ENCODE measurements at places on chromosomes 7 and 10. TPM values are rescaled to one million over a fixed set of nuclear protein-coding genes. Genes with fewer than 3 reads are reported as not detected.
A peak's percentile ranks its signal among the peaks of the same experiment; 100 is the strongest.

DNA sequence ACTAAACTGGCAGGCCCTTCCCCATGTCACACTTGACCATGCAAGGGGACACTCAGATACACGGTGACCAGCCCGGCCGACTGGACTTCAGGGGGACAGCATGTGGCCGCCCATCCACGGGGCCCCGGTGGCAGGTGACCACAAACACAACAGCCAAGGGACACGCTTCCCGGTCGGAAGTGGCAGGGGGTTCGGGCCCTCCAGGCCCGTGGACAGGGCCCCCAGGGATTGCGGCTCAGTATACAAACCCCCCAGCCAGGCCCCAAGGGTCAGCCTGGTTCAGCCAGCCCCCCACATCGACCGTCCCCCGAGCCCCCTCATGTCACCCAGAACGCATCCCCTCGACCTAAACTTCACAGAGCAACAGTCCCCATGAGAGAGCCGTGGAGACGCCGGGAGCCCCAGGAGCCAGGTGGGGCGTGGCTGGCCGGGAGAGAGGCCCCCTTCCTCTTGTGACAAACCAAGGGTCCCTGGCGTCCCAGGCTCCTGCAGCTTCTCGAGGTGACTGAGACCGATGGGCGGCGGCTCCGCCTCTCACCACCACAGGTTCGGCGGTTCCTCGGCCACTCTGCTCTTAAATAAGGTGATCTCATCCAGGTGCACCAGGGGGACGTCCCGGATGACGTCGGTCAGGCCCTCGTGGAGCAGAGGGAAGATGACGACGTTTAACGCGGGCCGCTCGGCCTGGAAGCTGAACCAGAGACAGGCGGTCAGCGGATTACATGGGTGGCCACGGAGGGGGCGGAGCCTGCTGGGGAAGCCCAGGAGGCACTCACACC is 57.8 kb upstream of the TNRC18 start:
- peaks cover 4% of the 10 kb centered on the region for H3K4me1 ChIP-seq
- H3K27me3 ChIP-seq: no peaks in the 10 kb centered on the region
- no peak overlapping the region for H3K27ac ChIP-seq
- no peak for DNase-seq

- H3K27ac ChIP-seq: no peak overlapping the region
- H3K4me3 ChIP-seq: no peak overlapping the region
These were observed 296.6 kb upstream of the ETV1 start for GRCh38 chr7:14286036-14286435.

DNA sequence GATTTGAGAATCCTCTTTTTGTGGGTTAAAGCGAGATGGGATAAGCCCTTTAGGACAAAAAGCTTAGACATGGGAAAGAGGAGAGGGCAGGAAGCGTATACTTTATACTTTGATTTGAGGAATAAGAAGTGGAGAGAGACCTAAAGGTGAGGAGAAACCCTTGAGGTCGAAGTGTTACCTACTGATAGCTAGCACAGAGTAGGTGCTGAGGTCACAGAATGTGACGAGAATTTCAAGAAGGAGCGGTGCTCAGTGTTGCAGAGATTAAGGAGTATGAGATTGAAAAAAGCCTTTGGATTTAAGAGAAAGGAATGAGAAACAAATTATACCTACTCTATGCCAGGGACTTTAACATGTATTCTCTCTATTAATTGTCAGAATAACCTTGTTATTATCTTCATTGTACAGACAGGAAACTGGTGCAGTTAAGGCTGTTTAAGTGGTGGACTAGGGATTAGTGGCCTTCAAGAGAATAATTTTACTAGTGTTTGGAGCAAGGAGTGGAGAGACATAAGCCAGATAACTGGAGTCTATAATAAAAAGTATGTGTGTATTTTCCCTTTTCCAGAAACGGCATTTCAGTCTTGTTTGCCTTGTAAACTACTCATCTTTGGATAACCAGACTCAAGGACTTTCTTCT is 8.8 kb downstream of the CAPZA2 start:
- H3K4me1 ChIP-seq: peaks cover 7% of the 10 kb centered on the region
- H3K36me3 ChIP-seq: peaks cover 8% of the 10 kb centered on the region
- H3K4me3 ChIP-seq: no peak overlapping the region
- peak overlapping the region; percentile 9 for H3K27ac ChIP-seq
- H3K27me3 ChIP-seq: no peaks in the 10 kb centered on the region
- DNase-seq: no peak

DNA sequence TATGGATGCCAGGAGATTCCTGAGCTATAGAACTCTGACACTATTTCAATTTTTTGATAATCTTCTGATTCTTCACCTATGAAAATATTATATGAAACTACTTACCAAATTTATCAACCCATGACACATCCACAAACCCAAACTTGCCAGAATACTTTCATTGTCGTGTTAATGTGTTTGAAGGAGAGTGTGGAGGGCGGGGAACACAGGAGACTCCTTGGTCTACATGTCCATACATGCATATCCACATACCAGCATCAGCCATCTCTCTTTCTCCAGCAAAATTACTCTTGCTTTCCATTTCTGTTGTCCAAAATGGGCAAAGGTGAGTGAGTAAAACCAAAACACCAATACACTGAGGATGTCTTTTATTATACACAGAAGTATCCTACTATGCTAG is 23.5 kb upstream of the BPGM start:
- no peak overlapping the region for H3K27ac ChIP-seq
- H3K4me1 ChIP-seq: no peaks in the 10 kb centered on the region

The GATA3 gene
- 2.7 TPM for total RNA-seq

- peak; percentile 18 for DNase-seq
- H3K36me3 ChIP-seq: no peaks in the 10 kb centered on the region
- peaks cover 71% of the 10 kb centered on the region for H3K27me3 ChIP-seq
- peaks cover 11% of the 10 kb centered on the region for H3K4me1 ChIP-seq
These were observed 258.0 kb upstream of the SP4 start for GRCh38 chr7:21169667-21170580.

DNA sequence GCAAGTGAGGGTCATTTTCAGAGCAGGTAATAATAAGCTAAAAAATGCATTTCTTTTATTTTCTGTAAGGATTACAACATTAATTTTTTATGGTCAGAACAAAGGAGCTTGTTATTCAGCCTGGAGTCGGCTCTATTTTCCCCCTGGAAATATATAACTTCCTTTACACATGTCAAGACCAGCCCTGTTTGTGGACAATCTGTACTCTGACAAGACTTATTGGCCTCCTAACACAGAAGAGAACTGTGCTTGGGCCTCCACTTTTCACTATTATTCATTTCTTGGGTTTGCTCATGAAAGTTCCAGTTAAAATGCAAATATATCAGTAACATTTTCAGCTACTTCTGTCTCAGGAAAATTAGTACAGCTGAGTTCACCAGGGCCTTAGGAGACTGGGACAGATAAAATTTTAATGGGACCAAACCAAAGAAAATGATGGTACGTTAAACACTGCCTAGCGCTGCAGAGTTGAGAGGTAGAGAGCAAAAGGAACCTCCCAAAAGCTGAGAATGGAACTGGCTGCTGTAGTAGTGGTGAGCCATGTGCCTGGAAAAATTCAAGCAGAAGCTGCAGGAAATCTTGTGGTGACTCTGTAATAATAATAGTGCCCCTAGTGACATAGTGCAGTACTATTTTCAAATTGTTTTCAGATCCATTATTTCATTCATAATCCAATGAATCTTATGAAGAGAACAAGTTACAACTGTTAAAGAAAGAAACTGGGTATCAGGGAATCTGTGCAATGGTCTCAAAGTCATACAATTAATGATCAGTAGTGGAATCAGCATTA is 227.2 kb upstream of the KIAA1217 start:
- no peaks in the 10 kb centered on the region for H3K27me3 ChIP-seq
- no peak overlapping the region for H3K27ac ChIP-seq
- no peak overlapping the region for H3K4me3 ChIP-seq
- DNase-seq: no peak

DNA sequence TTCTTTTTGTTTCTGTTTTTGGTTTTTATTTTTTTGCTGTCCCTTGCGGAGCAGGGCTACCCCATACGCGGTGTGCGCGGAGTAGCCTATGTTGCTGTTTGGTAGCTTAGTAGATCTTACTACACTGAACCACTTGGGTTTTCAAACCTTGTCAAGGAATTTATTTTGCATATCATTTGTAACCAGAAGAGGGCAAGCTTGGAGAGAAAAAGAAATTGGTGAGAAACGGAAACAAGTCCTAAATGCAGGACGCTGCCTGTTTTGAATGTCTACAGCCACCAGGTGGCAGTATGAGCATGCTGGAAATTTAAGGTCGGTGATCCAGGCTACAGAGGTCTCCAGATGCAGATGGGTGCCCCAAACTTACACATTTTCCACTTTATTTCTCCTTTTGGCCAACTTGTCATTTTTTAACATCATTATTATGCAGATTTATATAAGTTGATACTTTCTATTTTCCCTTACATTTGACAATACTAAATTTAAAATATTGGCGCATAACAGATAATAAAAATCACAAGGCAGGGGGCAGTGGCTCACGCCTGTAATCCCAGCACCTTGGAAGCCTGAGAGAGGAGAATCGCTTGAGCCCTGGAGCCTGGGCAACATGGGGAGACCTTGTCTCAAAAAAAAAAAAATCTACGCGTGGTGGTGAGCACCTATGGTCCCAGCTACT is 15.3 kb upstream of the TRA2A start:
- no peaks in the 10 kb centered on the region for H3K36me3 ChIP-seq
- no peak overlapping the region for H3K27ac ChIP-seq
- peaks cover 5% of the 10 kb centered on the region for H3K4me1 ChIP-seq
- no peak overlapping the region for H3K4me3 ChIP-seq
- DNase-seq: peak; percentile 64
- no peaks in the 10 kb centered on the region for H3K27me3 ChIP-seq

- H3K4me1 ChIP-seq: no peaks in the 10 kb centered on the region
- H3K27me3 ChIP-seq: peaks cover 6% of the 10 kb centered on the region
- H3K4me3 ChIP-seq: no peak overlapping the region
- H3K27ac ChIP-seq: no peak overlapping the region
- DNase-seq: no peak
These were observed 128.0 kb upstream of the CACUL1 start for GRCh38 chr10:118882741-118883140.

DNA sequence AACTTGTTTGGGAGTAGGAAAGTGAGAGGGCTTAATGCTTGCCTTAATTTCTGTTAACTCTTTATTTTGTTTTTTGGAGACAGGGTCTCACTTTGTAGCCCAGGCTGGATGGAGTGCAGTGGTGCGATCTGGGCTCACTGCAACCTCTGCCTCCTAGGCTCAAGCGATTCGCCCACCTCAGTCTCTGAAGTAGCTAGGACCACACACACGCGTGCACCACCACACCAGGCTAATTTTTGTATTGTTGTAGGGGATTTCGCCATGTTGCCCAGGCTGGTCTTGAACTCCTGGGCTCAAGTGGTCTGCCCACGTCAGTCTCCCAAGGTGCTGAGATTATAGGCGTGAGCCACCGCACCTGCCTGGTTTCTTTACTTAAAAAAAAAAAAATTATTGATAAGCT is 1.9 kb downstream of the PPP2R2D start:
- peaks cover 2% of the 10 kb centered on the region for H3K36me3 ChIP-seq
- no peak overlapping the region for H3K27ac ChIP-seq
- peak overlapping the region; percentile 90 for H3K4me3 ChIP-seq
- peaks cover 29% of the 10 kb centered on the region for H3K4me1 ChIP-seq

DNA sequence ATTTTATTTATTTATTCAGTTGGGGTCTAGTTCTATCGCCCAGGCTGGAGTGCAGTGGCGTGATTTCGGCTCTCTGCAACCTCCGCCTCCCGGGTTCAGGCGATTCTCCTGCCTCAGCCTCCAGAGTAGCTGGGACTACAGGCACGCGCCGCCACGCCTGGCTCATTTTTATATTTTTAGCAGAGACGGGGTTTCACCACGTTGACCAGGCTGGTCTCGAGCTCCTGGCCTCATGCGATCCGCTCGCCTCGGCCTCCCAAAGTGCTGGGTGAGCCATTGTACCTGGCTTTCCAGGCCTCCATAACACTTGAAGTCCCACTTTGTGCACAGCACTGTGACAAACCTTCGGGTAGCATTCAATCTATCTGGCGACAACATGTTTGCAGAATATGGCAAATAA is 1.0 kb upstream of the DCLRE1C start:
- DNase-seq: no peak
- H3K36me3 ChIP-seq: no peaks in the 10 kb centered on the region
- peak overlapping the region; percentile 94 for H3K27ac ChIP-seq
- no peaks in the 10 kb centered on the region for H3K27me3 ChIP-seq

DNA sequence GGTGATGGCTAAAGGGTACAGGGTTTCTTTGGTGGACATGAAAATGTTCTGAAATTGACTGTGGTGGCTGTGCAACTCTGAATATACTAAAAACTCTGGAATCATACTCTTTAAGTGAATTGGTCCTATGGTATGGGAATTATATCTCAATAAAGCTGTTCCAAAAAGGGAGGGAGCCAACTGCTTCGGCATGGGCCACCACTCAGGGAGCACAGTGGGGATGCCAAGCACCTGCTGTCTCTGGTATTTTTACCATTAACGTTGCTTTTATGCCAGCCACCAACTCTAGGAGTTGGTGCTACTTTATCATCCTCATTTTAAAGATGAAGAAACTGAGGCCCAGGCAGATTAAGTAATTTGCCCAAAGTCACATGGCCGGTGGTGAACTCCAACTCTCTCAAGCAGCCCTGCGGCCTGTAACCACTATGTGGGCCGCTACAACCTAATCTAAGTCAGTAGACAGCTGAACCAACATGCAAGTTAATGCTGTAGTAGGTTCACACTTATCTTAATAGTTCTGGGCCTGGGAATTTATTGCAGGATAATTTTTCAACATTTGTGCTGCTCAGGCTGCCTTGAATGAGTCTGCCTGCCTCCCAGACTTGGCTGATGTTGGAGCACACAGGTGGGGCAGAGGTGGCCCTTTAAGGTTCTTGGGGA is 20.8 kb downstream of the SH3PXD2A start:
- H3K4me1 ChIP-seq: peaks cover 52% of the 10 kb centered on the region
- H3K27ac ChIP-seq: no peak overlapping the region
- H3K4me3 ChIP-seq: no peak overlapping the region
- no peaks in the 10 kb centered on the region for H3K27me3 ChIP-seq
- DNase-seq: no peak

DNA sequence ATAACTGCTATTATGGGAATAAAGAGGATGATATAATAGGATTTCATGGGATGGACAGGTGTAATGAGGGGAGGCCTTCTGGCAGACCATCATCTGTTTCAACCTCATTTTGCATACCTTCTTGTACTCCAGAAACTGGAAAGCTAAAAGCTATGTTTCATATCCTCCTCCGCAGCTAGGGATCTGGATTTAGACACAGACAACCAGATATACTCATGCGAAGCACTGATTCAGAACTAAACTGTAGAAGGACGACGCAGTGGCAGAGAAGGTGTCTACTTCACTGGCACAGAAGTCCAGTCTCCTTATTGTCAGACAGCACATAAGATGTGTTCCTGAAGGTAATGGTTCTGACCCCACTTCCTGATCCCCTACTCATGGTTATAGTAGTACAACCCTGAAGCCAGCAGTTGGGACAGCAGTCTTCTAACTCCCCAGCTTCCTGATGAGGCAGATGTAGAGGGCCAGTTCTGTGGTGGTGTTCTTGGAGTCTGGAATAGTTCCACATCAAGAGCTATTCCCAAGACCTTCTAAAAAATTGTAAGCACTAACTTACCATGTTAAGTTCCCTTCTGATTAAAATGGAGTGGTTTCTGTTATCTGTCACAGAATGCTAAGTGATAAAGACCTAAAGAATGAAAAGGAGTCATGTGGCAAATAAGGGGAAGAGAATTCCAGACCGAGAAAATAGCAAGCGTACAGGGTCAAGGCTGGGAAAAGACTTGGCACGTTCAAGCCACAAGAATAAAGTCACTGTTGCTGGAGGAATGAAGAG is 550.3 kb downstream of the GRM8 start:
- no peaks in the 10 kb centered on the region for H3K36me3 ChIP-seq
- no peak overlapping the region for H3K4me3 ChIP-seq
- peaks cover 22% of the 10 kb centered on the region for H3K4me1 ChIP-seq
- H3K27me3 ChIP-seq: no peaks in the 10 kb centered on the region
- H3K27ac ChIP-seq: no peak overlapping the region

The UBE2H gene
- 99.1 TPM for total RNA-seq

- no peak for DNase-seq
- H3K27me3 ChIP-seq: no peaks in the 10 kb centered on the region
- H3K27ac ChIP-seq: no peak overlapping the region
- peaks cover 15% of the 10 kb centered on the region for H3K36me3 ChIP-seq
These were observed 15.0 kb downstream of the CDK14 start for GRCh38 chr7:90611115-90611514.
